ENCODE measurements at places on chromosomes 4 and X.

- DNase-seq: no peak
Observed at GRCh38 chrX:48636776-48637175, 39.5 kb downstream of the WDR13 start.

- peak; percentile 84 for DNase-seq
Observed at GRCh38 chr4:1201851-1202525, 29.6 kb upstream of the SPON2 start.

DNA sequence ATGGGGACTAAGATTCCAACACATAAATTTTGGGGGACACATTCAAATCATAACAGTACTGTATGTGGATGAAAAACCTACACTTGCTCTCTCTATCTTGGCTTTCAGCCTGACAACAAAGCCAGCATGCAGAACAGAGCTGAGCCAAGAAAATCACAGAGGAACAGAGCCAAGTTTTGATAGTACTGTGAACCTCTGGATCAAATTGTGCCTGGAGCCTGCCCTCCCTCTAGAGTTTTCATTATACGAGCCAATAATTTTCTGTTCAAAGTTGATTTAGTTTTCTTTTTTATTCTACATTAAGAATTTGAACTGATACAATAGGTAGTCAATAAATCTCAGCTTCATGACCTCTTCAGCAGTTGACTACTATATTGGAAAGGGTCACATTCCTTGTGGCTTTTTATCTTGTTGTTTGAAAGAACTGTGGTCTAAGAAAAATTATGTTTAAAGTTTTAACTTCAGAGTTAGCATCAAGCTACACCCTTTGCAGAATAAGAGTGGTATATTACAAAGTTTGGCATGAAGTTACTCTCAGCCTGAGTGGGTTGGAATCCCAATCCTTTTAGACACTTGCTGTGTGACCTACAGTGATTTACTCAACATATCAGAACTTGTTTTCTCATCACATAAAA, 31.1 kb downstream of the GRID2 start:
- no peak for DNase-seq

DNA sequence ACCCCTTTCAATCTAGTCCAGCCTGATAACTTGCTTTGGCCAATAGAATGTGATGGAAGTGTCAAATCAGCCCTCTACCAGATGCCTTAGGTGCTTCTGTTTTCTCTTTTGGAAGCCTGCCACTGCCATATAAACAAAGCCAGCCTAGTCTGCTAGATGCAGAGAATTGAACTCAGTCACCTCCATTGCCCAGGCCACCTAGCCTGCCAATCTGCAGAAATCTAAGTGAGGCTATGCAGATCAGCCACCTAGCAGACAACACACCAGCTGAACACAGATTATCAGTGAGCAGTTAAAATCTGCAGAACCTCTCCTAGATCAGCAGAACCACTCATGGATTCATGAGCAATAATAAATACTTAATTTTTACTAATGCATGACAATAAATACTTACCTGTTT, 1108.2 kb downstream of the PCDH18 start:
- DNase-seq: no peak

- no peak for DNase-seq
Observed at GRCh38 chr4:20255251-20255586, 3.5 kb downstream of the SLIT2 start.

GRCh38 chr4:111066887-111067286, 444.0 kb upstream of the PITX2 start:
- no peak for DNase-seq

- no peak for DNase-seq
Observed at GRCh38 chr4:13627178-13627605, 333 bp downstream of the BOD1L1 start.

DNA sequence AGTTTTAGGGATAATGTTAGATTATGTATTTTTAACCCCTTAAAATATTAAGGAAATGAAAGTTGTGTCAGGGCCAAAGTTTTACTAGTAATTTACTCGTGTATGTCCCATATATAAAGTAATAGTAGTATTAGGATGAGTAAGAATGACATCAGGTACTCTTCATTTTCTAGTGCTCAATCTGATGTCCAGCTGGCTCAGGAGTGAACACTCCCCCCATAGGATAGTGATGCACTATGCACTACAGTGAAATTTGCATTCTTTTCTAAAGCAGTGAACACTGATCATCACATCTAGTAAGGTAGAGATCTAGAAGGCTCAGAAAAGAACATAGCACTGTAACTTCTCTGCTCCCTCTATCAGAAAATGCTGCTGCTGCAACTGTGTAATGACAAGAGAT, 409.7 kb downstream of the GLUD2 start:
- no peak for DNase-seq

DNA sequence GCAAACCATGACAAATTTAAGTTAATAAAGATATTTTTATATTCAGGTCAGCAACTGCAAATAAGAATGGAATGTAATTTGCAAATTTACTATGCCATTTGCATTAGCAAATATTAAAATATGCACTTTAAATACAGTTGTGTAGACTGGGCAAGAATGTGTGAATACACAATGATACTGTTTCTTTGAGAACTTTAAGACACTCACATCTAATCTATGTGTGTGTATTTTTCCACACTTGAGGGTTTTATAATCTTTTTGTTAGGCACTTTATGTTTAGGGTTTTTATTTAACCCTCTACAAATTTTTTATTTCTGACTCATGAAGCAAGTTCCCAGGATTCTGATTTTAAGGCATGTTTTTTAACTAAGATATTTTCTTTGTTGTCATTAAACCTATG, 23.9 kb upstream of the NDNF start:
- DNase-seq: no peak

DNA sequence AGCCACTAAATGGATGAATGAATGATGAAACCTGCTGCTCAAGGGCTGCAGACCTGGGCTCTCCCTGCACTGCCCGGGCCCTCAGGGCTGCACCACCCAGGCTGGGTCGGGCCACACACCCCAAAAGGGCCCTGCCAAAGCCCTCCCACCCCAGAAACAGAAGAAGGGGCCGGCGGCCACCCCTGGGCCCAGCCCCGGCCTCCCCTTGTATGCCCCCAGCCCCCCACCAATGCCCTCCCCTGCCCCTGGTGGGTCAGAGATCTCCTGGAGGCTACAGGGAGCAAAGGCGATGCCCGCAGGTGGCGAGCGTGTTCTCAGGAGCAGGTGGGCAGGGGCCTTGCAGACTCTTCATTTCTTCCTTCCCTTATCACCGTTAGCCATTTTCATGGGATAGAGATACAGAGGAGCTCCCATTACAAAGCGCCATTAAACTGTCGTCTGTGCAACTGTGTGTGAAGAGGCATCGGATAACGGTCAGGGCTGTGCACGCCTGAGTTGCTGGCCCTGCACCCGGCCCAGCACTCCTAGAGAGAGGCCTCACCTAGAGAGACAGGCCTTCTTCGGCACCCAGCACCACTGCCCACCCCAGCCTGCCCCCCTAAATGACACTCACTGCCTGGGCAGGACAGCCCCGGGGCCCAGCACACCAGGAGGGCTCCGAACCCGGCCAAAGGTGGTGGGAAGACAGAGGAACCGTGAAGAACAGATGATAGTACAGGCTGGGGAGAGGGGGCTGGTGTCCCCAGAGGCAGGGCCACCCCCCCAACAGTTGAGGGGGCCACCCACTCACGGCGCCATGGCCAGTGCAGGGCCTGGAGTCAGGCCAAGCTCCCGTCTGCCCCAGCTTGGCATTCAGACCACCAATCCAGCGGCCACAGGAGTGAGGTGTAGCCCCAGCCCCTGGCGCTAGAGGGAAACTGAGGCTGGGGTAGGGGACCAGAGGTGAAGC, 133.7 kb downstream of the FAM53A start:
- no peak for DNase-seq

DNA sequence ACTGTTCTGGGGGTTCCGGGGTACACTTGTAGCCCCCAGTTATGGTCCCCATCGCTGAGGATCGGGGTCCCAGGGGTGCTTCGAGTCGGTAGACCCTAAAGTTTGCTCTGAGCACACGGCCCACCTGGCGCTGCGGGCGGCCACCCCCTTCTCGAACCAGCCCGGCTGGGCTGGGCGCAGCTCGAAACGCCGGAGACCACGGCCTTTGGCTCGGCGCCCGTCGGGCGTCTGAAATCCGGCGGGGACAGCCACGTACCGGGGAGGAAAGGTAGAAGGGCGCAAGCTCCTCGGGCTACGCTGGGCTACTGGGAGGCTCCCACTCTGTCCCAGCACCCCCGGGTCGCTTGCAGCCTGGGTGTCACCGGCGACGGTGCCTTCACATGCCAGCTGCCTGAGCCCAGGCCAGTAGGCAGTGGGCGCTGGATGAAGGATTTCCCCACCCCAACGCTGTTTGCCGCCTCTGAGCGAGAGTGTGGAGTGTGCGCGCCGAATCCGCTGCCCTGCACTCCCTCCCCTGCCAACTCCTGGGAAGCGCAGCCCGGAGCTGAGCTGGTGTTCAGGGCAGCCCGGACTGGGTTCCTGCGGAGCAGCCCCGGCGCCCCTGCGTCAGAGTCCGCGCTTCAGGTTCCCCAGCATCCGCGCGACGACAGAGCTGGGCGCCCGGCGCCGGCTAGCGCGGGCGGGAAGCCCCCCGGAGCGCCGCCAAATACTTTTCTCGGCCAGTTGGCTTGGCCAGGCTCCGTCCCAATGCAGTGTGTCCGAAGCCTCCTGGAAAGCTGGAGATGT, 637 bp downstream of the MAMLD1 start:
- no peak for DNase-seq

GRCh38 chr4:54281054-54281766, 52.1 kb downstream of the PDGFRA start:
- no peak for DNase-seq

DNA sequence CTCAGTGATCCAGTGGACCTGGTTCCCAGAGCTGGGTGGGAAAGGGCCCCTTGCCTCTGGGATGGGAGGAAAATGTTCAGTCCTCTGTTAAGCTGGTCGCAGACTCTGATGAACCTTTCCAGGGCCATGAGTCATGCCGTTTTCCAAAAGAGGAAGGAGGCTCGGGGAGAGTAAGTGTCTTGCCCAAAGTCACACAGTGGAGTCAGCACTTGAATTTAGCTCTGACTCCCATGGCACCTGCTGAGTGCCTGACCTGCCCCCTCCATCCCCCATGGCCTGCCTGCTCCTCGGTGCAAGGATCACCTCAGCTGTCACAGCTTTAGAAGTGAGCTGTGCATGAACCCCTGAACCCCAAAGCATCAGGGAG, 14.0 kb upstream of the KIAA0232 start:
- no peak for DNase-seq

- DNase-seq: no peak
Observed at GRCh38 chr4:110472583-110473329, 3.2 kb upstream of the ENPEP start.

GRCh38 chrX:107025545-107025944, 25.5 kb upstream of the MORC4 start:
- DNase-seq: no peak

- no peak for DNase-seq
Observed at GRCh38 chrX:47862680-47863079, 26.0 kb downstream of the ZNF81 start.

DNA sequence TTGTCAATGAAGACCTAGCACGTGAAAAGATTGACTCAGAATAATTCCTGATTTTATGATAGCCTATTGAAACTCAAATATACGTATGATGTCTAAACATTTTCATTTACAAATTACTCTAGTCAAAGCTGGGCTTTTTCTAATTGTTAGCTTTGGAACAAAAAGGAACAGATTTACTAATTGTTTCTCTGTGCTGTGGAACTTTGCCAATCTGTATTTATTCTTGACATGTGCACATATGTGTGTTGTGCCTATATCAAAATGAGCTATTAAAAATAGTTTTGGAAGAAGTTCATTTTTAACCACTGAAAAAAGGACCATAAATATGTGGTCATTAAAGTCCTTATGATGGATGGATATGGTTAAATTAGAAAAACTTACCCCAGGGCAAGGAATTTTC, 85.4 kb upstream of the PACRGL start:
- no peak for DNase-seq

- no peak for DNase-seq
Observed at GRCh38 chr4:56261027-56261426, 126.3 kb downstream of the AASDH start.

- DNase-seq: no peak
Observed at GRCh38 chrX:110703641-110704040, 92.0 kb downstream of the CHRDL1 start.

- peak; percentile 71 for DNase-seq
Observed at GRCh38 chr4:40283968-40284367, 51.2 kb upstream of the CHRNA9 start.

DNA sequence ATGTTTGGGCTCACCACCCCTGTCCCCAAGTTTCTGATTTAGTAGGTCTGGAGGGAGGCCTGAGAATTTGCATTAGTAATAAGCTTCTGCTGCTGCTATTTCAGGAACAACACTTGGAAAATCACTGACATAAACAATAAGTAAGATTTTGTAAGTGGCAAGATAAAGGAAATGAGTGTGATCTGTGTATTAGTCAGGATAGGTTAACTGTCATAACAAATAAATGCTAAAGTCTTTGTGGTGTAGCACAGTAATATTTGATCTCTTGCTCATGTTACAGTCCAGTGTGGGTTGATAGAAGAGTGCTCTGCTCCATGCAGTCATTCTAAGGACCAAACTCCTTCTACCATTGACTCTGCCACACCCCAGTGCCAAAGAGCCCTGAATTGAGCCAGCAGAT, 67.0 kb downstream of the NHS start:
- no peak for DNase-seq

DNA sequence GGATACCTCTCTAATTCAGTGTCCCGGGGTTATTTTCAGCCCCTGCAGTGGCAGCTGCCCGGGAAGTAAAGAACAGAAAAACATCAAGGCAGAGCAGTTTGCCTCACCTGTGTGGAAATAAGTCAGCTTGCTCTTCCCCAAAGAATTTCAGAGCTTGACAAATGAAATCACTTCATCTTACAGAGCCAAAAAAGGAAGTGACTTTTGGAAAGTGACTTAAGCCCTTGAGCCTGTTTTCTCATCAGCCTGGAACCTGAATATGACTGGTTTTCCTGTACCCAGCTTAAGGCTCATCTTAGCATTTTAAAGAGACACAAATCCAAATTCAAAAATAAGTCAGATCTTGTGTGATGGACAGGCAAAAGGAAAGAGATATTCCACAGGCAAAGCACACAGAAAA, 211.6 kb downstream of the RCHY1 start:
- DNase-seq: no peak

GRCh38 chrX:109475174-109475891, 6.6 kb downstream of the GUCY2F start:
- no peak for DNase-seq

DNA sequence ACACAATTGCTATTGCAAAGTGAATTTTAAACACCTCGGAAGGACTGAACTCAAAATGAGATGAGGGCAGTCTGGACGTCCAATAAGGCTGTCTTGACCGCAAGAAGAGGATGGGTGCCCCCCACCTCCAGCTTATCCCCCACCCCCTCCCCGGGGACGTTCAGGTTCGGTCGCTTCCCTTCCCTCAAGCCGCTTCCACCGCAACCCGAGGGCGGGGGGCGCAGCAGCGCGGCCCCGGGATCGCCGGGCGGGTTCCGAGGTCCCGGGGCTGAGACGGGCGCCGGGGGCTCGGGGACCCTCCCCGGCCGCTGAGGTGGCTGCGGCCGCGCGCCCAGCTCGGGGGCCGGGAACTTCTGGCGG, 480 bp downstream of the USP46 start:
- no peak for DNase-seq

DNA sequence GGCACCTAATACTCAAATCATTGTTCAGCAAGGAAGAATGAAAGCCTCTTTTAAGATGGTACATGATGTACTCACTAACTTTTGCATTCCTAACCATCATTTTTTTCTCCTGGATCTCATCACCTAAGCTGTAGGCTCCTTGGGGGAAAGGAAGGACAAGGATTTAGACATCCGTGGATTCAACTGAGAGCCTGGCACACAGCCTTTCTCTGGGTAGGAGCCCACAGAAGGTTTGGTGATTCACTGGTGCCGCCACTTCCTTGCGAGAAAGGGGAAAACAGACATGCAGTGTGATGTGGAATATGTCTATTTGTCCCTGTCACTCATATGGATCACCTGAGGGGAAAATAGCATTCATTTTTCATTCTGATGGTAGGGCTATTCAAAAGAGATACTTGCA, 147.3 kb downstream of the PCDH7 start:
- no peak for DNase-seq
